ENCODE measurements at places on chromosomes 6 and 20.

DNA sequence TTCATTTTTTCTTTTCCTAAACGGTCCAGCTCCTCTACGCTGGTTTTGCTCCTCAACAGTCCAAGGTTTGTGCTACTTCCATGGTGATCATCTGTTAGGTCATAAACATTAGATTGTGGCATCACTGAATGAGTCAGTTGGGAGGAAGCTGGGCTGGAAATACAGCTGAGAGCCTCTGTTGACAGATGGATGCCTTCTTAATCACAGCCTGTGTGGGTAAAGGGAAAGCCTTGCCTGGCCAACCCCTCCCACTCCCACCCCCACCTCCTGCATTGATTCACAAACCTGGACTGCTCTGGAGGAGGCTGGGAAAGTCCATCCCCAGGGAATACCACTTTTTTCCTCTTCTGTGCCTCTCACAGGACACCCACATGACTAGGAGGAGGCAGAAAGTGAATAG is 180.6 kb upstream of the CCN2 start:
- DNase-seq: no peak

DNA sequence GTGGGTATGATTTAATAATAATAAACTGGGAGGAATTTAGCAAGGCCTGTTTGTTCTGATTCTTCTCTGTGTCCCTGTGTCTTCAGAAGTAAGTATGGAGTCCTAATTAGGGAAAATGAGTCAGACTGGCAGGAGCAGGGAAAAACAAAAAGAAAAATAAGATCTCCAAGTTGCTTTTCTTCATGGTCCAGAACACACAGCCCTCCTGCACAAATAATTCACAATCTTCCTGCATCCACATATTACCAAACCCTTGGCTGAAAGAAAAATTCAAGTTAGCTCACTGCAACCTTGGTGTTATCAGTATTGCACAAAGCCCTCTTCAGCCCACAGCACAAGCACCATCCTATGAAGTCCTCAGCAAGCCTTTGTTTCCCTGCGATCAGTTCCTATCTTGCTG is 142.0 kb upstream of the LAMA2 start:
- no peak for DNase-seq

DNA sequence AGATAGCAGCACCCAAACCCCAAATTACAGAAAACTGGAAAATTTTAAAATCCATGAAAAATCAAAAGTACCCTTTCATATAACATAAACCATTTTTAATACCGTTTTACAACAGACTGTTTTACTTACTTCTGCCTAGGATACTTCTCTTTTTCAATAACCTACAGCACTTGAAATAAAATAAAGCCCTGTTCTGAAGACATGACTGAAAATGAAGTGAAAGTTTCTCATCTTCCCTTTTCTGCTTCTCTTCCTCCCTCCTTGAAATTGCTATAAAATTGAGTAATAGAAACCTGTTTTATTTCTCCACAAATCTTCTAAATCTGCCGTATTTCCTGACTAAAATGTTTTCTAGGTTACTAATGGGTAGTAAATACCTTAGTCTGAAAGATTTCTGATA is 20.3 kb downstream of the MMS22L start:
- no peak for DNase-seq

GRCh38 chr20:4748847-4749246 is 27.1 kb downstream of the PRND start:
- no peak for DNase-seq
